ENCODE measurements at places on chromosomes 2 and 18. TPM values are rescaled to one million over a fixed set of nuclear protein-coding genes. Genes with fewer than 3 reads are reported as not detected.

C2orf66 gene
- 0.69 TPM for total RNA-seq

HAAO gene
- 1.4 TPM for total RNA-seq

STPG4 gene
- not detected for total RNA-seq

SGPP2 gene
- 4.8 TPM for total RNA-seq

LOXL3 gene
- total RNA-seq, result 6.7 TPM

HOXD8 gene
- total RNA-seq, result not detected

GTF3C2 gene
- 32.3 TPM for total RNA-seq

DLX1 gene
- total RNA-seq, result 30.9 TPM

REG3A gene
- total RNA-seq, result not detected

RNF125 gene
- total RNA-seq, result 4.4 TPM

ADAM23 gene
- total RNA-seq, result 44.1 TPM

PTPN18 gene
- 19.6 TPM for total RNA-seq

GALNT14 gene
- total RNA-seq, result 20.5 TPM

TBR1 gene
- 3.9 TPM for total RNA-seq

ACKR3 gene
- total RNA-seq, result 12.7 TPM

STARD6 gene
- not detected for total RNA-seq

SATB2 gene
- 20.8 TPM for total RNA-seq

MAP3K20 gene
- total RNA-seq, result 12.2 TPM

EVA1A gene
- not detected for total RNA-seq

CNDP1 gene
- total RNA-seq, result 0.23 TPM

CYP26B1 gene
- total RNA-seq, result 2.1 TPM

PXDN gene
- 30.0 TPM for total RNA-seq

RPRM gene
- 21.5 TPM for total RNA-seq

GALNT3 gene
- total RNA-seq, result 4.6 TPM

FAM110C gene
- 2.3 TPM for total RNA-seq

NPPC gene
- 4.4 TPM for total RNA-seq

KLHL41 gene
- total RNA-seq, result 3.9 TPM

DDX1 gene
- total RNA-seq, result 116 TPM

MREG gene
- 4.6 TPM for total RNA-seq

OTOS gene
- total RNA-seq, result not detected

LONRF2 gene
- total RNA-seq, result 90.7 TPM

HNRNPLL gene
- 98.7 TPM for total RNA-seq

CNGA3 gene
- 6.0 TPM for total RNA-seq

AGXT gene
- not detected for total RNA-seq

SEMA4C gene
- total RNA-seq, result 33.9 TPM

TMEM178A gene
- total RNA-seq, result 24.2 TPM

PFN4 gene
- 0.92 TPM for total RNA-seq

ZNF236 gene
- 31.6 TPM for total RNA-seq

FBXO48 gene
- total RNA-seq, result 1.4 TPM

NEU4 gene
- 0.92 TPM for total RNA-seq

HJURP gene
- 4.4 TPM for total RNA-seq

SERPINB7 gene
- not detected for total RNA-seq

TSPYL6 gene
- total RNA-seq, result 0.23 TPM

FZD7 gene
- 7.4 TPM for total RNA-seq

EML6 gene
- total RNA-seq, result 24.0 TPM

BMP10 gene
- total RNA-seq, result not detected

CABLES1 gene
- 8.1 TPM for total RNA-seq

C2orf92 gene
- 8.1 TPM for total RNA-seq

STEAP3 gene
- 1.8 TPM for total RNA-seq

VAMP5 gene
- 5.1 TPM for total RNA-seq

DSG4 gene
- total RNA-seq, result not detected

ATP9B gene
- 77.3 TPM for total RNA-seq

ARHGAP28 gene
- 10.1 TPM for total RNA-seq
